ENCODE measurements at places on chromosomes 3 and 15. TPM values are rescaled to one million over a fixed set of nuclear protein-coding genes. Genes with fewer than 3 reads are reported as not detected.
A peak's percentile ranks its signal among the peaks of the same experiment; 100 is the strongest.

IGSF11 gene
- 2.1 TPM for total RNA-seq

ROPN1 gene
- total RNA-seq: not detected

COLQ gene
- 14.9 TPM for total RNA-seq

INSYN1 gene
- 121 TPM for total RNA-seq

NPAP1 gene
- total RNA-seq: not detected

HTR3E gene
- not detected for total RNA-seq

CAV3 gene
- 31.6 TPM for total RNA-seq

RARB gene
- 15.6 TPM for total RNA-seq

RARRES1 gene
- 8.4 TPM for total RNA-seq

- no peak for DNase-seq
These were observed 253.9 kb downstream of the EDEM1 start for GRCh38 chr3:5441401-5441800.

DNA sequence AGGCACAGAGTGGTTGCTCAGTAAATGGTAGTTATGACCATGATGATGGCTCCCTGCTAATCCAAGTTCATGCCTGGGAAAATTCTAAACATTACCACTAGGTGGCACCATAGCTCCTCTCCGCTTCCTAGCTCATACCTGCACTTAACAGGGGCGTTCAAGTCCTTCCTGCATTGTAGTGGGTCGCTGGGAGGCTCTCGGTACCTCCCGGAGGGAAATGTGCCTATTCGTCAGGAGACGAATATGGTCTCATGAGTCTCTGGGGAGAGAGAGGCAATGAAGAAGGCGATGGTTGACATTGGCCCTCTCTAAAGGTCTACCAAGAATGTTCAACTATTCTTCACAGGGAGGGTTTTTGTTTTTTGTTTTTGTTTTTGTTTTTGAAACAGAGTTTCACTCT lies 10.9 kb downstream of the MESP1 start:
- no peak for DNase-seq

GRCh38 chr15:97463696-97464095 lies 496.8 kb upstream of the ARRDC4 start:
- no peak for DNase-seq

- peak; percentile 67 for DNase-seq
These were observed 911 bp downstream of the RFTN1 start for GRCh38 chr3:16512435-16513140.

DNA sequence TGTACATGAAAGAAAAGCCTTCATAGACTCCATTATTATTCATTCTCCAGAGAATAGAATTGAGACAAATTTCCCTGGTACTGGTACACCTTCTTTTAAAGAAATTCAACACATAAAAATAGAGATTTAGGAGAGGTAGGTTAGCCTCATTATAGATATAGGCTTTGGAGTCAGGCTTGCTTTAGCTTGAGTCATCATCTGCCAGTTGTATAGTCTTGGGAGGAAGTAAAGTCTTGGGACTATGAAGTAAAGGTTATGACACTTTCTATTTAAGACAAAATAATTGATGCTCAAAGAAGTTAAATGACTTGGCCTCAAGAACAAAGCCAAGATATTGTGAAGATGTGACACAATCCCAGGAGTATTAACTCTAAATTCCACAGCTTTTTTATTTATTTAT lies 4.3 kb downstream of the HRG start:
- no peak for DNase-seq

DNA sequence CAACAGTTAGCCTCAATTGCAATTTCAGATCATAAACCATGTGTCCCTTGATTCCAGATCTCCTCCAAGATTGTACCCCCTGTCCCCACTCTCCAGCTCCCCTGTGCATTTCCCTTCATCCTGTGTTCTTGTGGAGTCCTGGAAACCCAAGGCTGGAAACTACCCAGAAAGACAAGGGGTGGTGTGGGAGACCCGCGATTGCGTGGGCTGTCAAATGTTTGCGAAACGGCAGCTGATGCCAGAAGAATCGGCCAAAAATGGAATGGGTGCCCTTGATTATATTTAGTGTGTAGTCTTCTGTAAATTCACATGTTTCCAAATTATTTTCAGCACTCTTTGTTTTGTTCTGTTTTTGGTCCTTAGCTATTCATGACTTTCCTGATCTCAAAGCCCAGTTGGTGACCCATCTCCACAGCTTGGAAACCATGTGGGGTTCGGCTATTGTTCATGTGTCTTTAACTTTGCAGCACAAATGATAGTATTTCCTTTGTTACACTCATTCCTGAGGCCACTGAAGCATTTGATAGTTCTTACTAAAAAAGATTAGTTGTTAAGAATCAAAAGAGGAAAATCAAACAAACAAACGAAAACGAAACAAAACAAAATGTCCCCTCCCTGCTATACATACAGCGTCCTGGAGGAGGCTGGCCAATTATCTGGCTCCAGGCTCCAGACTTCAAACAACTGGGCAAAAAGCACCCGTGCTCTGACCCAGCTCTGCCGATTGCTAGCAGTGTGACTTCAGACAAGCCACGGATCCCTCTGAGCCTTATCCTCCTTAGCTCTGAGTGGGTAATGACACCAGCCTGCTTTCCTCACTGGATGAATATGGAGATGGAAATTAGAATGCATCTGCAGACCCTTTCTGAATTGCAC lies 120.9 kb downstream of the CACNA2D3 start:
- no peak for DNase-seq

DNA sequence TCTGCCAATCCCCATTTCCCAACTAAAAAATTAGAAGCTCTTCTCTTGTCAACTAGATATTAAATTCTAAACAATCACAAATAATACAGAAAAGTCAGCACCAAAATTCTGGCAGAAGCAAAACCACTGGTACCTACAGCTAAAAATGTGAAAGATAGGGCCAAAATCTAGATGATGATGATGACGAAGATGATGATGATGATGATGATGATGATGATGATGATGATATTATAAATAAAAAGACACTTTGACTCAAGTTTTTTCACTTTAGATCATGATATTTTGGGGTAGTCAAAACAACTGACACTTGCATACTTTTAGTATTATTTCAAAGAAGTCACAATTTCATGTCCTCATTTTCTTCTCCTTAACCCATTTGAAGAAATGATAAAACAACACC lies 470.1 kb upstream of the NR2F2 start:
- DNase-seq: no peak

DNA sequence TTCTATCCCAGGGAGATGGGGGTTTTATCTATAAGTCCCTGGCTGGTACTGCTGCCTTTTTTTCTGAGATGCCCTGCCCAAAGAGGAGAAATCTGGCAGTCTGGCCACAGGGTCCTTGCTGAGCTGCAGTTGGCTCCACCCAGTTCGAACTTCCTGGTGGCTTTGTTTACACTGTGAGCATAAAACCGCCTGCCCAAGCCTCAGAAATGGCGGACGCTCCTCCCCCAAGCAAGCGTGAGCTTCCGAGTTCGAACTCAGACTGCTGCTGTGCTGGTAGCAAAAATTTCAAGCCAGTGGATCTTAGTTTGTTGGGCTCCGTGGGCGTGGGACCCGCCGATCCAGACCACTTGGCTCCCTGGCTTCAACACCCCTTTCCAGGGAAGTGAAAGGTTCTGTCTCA lies 126.8 kb upstream of the SUCLG2 start:
- DNase-seq: no peak

DNA sequence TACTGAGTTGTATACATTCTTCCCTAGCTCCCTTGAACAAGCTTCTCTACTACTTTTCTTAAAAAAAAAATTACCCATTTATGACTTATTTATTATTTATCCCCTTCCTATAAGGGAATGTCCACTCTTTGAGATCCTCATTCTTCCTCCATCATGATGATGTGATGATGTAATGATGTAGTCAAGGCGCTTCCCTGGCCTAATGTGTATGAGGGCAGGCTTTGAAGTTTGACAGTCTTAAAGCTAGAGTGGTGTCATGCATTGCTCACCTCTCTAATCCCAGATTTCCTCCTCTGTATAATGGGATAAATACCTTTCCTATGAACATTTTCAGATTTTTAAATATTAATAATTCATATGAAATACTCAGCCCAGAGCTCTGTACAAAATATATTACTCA lies 486.0 kb upstream of the TPRG1 start:
- DNase-seq: no peak

DNA sequence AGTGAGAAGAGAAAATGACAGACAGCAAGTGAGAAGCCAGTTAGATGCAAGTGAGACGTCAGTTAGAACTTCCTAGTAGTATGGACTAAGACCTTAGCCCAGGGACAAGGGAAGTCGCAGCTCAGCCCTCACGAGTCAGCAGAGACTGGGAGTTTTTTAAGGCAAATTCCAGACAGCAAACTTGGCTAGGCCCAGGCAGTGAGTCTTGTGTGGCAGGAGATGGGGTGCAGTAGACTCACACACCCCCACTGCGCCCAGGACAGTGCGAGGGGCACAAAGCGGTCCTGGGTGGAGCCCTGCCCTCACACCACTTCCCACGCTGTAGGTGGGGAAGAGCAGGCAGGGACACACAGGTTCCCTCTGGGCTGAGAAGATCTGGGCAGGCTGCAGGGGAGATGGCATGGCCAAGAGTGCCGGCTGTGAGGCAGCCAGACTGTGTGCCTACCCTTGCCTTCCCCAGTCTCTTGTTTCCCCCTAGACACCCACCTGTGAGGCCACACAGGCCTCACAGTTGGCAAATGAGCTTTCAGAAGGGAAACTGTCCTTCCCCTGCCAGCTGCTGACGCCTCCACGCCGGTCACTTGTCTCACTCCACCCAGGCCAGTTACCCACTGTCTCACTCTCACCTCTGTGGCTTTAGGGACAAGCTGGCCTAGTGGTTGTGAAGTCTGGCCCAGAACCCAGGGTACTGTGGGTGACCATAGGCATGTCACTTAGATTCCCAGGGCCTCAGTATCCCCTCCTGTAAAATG lies 13.7 kb upstream of the PRKCD start:
- no peak for DNase-seq

DNA sequence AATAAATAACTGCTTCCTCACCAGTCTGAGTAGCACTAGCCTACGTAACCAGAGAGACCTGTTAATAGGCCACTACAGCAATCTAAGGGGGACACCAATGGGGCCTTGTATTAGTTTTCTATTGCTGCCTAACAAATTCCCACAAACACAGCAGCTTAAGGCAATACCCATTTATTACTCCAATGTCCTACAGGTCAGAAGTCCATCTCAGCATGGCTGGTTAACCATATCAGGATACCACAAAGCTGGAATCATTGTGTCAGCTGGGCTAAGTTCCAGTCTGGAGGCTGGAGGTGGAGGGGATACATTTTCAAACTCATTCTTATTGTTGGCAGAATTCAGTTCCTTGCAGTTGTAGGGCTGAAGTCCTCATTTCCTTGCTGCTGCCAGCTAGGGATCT lies 331.9 kb downstream of the ULK4 start:
- no peak for DNase-seq

DNA sequence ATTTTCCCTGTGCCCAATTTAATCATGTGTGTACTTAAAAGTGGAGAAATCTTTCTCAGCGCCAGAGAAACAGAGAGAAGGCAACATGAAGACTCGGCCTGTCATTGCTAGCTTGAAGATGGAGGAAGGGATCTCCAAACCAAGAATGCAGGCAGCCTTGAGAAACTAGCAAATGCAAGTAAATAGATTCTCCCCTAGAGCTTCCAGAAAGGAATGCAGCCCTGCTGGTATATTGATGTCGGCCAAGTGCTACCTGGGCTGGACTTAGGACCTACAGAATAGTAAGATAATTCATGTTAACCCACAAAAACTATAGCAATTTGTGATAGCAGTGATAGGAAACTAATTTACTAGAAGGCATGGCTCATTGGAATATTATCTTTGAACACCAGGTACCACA lies 150.9 kb upstream of the ABI3BP start:
- no peak for DNase-seq

DNA sequence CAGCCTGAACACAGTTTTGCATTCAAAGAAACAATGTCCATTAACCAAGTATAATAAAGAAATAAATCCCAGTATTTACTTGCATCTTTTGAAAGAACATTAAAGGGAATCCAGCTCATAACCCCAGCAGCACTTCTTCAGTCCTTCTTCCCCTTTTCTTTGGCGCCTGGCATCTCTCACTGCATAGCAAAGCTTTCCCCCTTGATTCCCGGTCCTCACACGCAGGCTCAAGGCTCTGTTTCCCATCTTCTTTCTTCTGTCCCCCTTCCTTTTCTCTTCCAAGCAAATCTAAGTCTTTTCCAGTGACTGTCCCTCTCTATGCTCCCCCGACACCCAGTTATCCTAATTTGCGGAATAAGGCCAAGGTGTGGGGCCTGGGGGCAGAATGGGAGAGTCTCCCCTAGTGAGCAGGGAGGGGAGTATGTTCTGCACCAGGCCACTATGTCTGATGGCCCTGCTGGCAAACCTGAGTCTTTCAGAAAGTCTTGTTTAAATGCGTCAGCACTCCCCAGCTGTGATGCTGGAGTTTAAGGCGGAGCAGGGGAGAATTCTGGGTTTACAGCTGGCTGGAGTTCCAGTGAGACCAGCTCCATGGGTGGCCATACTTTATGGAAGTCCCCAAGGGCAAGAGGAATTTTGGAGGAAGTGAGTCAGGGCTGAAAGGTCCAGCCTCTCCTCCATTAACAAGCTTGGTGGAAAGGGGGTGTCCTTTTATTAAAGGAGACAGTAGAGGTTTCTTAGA lies 42.1 kb downstream of the GOLGA6A start:
- DNase-seq: peak; percentile 48

DNA sequence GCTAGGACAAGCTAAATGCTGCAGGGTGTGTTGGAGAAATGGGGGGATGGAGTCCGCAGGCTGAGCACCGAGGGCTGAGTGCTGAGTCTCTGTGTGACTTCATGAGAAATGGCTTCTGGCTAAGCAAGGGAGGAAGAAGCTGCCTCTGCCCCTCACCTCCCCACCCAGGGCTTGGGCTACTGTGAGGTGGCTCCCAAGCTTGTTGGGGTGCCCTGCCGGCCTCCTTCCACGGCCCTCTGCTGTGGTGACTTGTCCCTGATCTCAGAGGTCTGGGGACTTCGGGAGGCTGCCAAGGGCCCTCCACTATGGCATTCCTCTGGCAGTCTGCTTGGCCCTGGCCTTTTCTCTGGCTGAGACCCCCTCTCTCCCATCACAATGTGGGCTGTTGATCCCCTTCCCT lies 30.1 kb upstream of the RAD18 start:
- no peak for DNase-seq

- no peak for DNase-seq
These were observed 554.3 kb downstream of the EPHB1 start for GRCh38 chr3:135349254-135349948.

DNA sequence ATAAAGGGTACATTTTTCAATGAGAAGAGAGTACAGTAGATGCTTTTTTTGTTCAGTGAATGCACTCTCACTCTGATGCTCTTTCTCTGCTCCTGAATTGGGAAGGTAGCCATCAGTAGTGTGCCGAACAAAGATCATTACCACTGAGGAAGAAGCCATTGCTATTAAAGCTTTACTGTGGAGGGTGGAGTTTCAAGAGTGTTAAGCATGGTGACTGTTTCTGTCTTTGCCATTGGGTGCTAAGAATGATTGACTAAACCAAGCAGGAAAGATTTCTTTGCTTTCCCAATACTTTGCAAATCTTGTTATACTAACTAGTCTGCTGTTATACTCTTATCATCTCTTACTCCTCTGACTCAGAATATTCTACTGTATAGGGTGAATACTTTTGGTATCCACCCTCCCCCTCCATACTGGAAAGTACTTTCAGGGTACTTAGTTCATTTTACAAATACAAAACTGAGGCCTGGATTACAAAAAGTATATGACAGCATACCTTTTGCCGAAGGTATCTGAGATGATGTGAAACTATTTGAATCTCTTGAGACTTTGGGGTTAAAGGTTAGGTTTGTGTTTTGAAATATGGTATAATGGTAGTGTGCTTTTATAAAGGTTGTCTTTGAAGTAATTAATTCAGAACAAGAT lies 1.7 kb downstream of the RAB11A start:
- no peak for DNase-seq

Data from left ventricle myocardium inferior (tissue), 1 donor.